SIG-M5 (cell line): ENCODE measurements at places on chromosomes 1 and 21.

- no peak for DNase-seq
These were observed 9.0 kb upstream of the ARID1A start for GRCh38 chr1:26686795-26687194.

- no peak for DNase-seq
These were observed 870.5 kb upstream of the CXADR start for GRCh38 chr21:16642353-16642752.

DNA sequence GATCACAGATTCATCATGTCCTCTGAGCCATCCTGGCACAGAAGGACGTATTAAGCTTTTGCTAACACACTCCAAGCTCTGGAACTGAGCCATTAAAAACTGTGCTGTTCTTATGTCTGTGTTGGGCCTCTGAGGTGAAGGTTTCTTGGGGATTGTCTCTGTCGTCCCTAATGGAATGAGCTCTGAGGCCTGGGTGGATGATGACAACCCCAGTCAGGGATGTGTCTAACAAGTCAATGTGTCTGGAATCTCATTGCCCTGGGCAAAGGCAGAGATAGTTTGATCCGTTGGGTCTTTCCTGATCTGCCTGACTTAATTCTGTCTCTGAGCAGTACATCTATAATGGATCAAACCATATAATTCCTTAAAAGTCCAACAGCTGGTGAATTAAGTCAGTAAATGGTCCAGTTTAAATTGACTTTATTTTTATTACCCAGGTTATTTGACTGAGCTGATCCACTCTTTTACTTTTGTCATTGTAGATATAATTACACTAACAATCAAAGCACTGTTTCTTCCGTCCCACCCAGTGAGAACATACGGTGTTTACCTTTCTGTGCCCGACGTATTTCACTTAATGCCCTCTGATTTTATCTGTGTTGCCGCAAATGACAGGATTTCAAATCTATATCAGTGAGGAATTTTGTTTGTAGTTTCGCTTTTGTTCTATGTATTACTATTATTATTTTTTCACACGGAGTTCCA lies 38.8 kb upstream of the OR2B11 start:
- DNase-seq: no peak

- DNase-seq: no peak
These were observed 23.2 kb downstream of the MCOLN2 start for GRCh38 chr1:84973498-84974334.

- DNase-seq: no peak
These were observed 1198.9 kb downstream of the PLA2G4A start for GRCh38 chr1:188027613-188028012.

- no peak for DNase-seq
These were observed 31.9 kb downstream of the FAM163A start for GRCh38 chr1:179775009-179775408.

GRCh38 chr21:17793246-17794123 lies 25.7 kb downstream of the C21orf91 start:
- no peak for DNase-seq

GRCh38 chr1:116508984-116509980 lies 61.5 kb downstream of the CD58 start:
- peak; percentile 19 for DNase-seq

DNA sequence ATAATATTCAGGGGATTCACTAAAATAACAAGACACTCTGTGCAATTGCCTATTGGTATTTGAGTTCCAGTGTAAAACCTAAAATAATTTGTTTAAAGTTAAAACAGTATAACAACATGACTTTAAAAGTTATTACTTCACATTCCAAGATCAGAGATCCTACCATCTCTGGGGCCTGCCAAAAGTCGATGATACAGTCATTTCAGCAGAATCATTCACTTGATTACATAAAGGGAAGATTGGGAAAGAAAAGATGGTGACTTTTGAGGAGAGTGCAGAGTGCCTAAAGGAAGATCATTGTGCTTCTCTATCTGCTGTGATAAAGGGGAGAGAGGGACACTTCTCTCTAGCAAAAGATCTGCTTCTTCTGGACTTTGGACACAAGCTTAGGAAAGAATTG lies 784.4 kb upstream of the ADGRL4 start:
- no peak for DNase-seq

- DNase-seq: no peak
These were observed 139.0 kb upstream of the NGF start for GRCh38 chr1:115477071-115477470.

- DNase-seq: no peak
These were observed 15.5 kb upstream of the FAM78B start for GRCh38 chr1:166182281-166182680.

DNA sequence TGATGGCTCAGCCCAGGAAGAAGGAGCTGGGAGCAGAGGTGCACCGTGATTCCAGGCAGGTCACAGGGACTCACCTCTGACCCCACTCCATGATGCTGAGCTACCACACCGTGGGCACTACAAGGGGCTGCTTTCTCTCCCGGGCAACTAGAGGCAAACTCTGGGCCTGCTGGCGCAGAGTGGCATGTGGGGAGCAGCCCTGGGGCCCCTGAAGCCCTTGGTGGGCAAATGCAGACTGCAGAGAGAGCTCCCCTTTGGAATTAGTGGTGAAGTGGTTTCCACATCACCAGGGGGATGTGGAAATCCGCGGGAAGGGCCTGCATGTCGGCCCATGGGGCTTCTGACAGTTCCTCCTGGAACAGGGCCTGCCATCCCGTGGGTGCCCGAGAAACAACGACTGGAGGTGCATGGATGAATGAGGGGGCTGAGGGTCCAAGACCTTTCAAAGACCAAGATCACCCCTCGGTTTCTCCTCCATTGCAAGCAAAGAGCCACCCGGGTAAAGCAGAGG lies 11.8 kb upstream of the MMEL1 start:
- DNase-seq: no peak

DNA sequence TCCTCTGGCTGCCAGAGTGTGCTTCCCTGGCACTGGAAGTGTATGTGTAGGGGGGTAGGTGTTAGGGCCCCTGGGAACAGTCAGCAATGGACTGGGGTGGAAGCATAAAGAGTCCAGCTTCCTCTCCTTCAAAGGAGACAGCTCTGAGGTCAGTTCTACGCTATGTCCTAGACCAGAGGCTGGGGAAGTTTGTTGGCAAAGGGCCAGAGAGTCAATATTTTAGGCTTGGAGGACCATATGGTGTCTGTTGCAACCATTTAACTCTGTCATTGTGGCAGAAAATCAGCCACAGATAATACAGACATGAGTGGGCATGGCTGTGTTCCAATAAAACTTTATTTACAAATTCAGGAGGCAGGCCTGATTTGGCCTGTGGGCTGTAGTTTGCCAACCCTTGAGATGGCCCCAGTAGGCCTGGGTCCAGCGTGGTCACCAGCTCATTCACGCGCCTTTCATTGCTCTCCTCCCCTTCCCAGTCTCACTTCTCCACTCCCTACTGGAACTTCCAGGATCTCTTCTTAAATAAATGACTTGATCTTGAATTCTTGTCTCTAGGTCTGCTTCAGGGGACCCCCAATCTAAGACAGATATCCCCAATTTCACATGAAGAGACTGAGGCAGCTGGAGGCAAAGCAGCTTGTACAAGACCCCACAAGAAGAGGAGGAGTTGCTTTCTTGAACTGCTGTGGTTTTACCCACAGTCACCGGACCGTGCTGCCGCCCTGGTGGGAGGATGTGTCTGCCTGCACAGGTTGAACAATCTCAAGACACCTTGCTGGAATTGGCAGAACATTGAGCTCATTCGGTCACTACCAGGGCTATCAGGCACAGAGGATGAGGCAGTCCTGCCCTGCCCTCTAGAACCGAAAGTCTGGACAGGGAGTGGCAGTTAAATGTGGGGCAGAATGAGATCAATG lies 162.4 kb upstream of the POU3F1 start:
- DNase-seq: no peak

GRCh38 chr1:33000427-33001026 lies 35.9 kb upstream of the RNF19B start:
- DNase-seq: no peak

- no peak for DNase-seq
These were observed 16.4 kb downstream of the PRXL2B start for GRCh38 chr1:2602866-2603520.

DNA sequence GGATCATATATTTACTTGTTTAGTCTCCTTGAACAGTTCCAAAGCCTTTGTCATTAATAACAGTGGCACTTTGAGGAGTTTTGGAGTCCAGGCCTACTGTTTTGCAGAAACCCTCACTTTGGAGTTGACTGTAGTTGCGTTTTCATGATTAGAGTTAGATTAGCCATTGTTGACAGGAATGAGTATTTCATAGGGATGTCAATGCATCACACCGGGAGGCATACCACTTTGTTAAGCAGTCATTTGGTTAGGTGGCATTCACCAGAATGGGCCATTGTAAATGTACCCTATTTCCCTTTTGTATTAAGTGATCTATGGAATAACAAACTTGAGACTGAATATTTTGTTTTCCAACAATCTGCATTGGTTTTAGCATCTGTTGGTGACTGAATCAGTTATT lies 11.8 kb downstream of the MRPS6 start:
- DNase-seq: no peak

GRCh38 chr1:221829327-221830015 lies 87.6 kb upstream of the DUSP10 start:
- DNase-seq: no peak

DNA sequence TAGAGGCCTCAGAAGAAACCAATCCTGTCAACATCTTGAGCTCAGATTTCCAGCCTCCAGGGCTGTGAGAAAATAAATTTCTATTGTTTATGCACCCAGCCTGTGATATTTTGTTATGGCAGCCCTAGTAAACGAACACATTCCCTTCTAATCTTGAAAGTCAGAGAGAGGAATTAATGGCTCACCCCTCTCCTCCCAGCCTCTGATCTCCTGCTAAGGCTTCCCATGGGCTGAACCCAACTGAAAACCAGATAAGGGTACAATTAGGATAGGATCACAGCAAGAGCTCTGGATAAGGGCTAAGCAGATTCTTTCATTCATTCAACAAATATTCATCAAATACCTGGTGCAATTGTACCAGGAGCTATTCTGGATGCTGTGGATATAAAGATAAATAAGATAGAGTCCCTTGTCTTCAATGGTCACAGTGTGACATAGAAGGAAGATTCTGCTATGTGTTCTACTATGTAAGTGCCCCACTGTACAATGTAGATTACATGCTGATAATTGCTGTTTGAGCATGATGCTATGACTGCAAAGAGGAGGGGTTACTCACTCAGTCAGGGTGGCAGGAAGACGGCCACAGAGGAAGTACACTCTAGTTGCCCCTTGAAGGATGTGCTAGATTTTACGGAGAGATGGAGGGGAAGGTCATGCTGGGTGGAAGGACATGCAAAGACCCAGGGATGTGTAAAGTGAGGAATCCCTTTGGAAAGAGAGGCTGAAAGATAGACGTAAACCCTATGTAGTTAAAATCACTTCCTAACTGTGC lies 203.3 kb upstream of the JUN start:
- no peak for DNase-seq

DNA sequence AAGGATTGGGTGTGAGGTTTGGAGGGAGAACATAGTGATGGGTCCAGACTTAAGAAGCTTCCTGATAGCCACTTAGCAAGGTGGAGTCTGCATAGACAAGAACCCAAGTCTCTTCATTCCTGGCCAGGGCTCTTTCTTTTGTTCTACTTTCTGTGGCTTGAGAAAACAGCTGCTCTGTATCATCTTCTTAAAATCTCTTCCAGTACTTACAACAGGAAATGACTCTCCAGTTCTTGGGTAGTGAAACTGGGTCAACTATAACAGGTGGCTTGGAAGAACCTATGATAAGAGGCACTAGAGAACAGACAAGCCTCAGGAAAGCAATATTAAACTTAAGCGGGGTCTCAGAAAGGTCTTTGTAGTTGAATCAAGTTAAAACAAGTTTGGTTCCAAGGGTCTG lies 148.1 kb upstream of the USP24 start:
- no peak for DNase-seq
